ENCODE measurements at places on chromosomes 16 and 17.

DNA sequence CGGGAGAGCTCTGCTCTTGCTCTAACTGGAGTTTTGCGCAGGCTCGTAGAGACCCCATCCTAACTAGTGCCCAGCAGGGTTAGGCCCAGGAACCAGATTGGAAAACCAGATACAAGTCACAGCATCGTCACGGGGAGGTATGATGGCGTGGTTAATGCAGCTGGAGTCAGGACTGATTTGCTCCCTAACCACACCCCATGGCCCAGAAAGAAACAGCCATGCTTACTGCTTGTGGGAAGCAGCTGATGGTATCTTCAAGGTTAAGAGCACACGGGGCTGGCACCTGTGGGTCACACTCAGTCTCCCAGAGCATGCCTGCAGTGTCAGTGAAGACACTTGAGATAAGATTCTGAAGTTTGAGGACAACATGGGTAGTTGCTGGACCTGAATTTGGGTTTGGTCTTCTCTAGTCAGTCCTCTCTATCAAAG is 60.2 kb downstream of the WIPI1 start:
- no peak for DNase-seq

GRCh38 chr16:51532551-51532950 is 381.5 kb upstream of the SALL1 start:
- DNase-seq = no peak

GRCh38 chr17:55859301-55859795 is 108.5 kb downstream of the PCTP start:
- no peak for DNase-seq

DNA sequence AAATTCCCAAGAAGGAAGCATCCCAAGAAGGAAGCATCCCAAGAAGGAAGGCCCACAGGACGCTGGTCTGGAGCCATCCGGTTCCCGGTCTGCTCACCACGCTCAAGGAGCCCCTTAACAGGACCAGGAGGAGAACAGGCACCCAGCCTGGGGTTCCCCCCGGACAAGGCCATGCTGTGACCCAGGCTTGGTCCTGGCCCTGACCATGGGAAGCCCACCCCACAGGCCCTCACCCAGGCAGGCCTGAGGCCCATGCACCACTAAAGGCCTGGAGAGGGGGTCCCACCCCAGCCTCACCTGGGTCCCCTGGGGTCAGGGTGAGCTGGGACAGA is 340 bp upstream of the ENPP7 start:
- DNase-seq = no peak

GRCh38 chr16:89893642-89894548 is 20.5 kb downstream of the TCF25 start:
- DNase-seq = no peak

DNA sequence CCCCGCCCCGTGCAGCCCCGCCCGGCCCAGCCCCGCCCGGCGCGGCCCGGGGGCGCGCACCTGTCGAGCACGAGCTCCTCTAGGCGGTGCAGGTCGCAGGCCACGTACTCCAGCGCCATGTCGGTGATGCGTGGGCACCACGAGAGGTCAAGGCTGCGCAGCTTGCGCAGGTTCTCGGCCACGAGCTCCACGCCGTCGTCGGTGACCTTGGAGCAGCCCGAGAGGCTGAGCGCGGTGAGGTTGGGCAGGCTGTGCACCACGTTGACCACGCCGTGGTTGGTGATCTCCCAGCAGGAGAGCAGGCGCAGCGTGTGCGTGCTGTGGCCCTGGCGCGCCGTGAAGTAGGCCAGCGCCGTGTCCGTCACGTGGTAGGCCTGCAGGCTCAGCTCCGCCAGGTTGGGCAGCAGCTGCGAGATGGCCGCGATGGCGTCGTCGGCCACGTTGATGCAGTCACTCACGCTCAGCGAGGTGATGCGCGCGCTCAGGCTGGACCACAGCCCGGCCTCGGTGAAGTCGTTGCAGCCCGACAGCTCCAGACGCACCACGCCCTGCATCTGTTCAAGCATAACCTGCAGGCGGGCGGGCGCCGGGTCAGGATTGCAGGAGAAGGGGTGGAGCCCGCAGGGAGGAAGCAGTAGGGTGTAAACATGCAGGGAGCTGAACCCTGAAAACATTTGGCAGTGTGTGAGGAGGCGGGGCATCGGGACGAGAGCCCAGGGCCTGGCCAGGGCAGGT is 5.3 kb upstream of the WDR24 start:
- peak; percentile 79 for DNase-seq

DNA sequence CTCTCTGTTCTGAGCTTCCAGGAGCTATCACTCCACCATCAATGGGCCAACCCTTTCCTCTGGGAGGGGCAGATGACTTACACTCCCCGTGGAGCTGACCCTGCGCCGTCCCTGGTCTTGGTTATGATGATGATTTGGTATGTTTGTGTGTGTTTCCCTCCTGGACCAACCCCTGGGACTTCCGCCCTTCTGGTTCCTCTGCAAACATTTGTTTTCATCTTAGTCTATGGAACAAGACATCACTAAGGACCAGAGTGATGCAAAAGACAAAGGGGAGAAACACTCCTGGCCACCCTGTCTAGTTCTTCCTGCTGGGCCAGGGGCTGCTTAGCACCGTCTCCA is 13.7 kb downstream of the CBX4 start:
- DNase-seq = no peak

DNA sequence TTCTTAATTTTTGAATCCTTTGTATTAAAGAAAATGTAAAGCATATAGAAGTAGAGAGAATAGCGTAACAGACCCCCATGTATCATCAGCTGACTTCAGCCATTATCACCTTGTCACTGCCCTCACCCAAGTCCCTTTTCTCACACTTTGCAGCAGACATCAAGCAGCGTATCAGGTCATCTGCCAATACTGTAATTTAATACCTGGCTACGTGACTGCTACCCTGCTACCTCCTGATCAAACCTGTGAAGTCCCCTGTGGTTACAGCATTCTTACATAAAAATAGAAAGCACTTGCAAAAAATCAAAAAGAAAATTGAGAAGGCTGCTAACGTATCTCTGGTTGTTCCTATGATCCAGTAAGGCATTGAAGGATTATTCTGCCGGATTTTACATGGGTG is 96.4 kb downstream of the PLCG2 start:
- no peak for DNase-seq

DNA sequence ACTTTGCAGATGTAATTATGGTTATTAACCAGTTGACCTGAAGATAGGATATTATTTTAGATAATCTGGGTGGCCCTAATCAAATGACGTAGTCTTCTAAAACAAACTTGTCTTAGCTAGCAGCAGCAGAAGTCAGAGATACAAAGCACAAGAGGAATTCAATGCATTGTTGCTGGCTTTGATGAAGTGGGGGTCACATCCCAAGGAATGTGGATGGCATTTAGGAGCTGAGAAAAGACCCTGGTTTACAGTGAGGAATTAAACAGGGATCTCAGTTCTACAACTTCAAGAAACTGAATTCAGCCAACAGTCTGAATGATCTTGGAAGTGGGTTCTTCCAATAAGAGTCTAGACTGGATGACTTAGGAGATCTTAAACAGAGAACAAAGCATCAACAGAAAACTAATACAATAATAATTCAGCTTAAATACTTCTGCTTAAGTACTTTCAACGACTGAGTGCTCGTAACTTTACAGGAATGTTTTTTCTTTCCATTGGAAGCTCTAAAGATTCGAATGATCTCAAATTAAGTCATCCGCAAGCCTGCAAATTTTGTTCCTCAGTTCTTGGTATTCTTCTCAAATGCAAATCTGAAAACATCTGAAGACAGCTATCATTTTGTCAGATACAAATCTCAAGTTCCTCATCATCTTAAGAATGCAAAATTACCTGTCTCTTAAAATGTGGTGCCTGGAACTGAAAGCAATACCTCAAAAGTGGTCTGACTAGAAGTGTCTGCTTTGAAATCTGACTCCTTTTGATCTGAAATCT is 3.3 kb downstream of the C16orf46 start:
- no peak for DNase-seq

- DNase-seq = peak; percentile 55
Observed at GRCh38 chr16:87945351-87946042, 5.7 kb upstream of the BANP start.

DNA sequence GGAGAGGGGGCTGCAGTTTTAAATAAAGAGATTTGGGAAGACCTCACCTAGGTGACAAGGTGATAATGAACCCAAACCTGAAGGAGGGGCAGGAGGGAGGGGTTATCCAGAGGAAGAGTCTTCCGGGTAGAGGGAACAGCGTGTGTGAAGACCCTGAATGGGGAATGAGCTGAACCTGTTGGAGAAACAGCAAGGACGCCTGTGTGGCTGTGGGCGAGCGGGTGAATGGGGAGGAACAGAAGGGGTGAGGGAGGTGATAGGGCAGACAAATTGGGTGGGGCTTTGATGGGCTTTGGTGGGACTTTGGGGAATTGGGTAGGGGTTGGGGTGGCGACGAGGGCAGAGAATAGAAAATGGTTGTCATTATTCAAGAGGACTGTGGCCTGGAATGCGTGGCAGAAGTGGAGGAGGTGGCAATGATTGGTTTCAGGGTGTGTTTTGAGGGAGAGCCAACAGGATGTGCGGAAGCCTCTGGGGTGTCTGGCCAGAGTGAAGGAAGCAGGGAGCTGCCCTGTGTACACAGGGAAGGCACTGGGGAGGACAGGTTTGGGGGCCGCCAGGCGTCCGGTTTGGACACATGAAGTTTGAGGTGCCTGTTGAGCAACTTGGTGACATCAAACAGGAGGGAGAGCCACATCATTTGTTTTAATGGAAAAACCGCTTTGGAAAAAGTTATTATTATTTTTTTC is 48.7 kb downstream of the NKD1 start:
- DNase-seq = no peak

DNA sequence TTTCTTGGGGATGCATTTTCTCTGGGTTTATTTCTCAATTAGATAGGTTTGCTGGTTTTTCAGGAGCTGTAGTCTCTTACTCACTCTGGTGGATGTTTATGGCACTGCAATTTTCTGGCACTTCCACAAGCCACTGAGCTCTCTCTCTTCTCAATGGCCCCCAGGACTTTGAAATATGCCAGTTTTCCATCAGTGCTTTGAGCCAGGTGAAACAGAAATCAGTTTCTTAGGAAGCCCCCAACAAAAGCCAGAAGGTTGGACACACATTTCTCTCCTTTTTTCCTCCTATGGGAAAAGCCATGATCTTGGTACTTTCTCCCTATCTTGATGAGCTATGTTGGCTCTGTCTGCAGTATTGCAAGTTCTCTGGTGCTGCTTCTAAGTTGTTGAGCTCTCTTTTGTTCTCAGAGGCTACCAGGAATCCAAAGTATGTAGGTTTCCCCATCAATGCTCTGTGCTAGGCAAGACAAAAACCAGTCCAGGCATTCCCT is 90.7 kb upstream of the SMIM36 start:
- DNase-seq = peak; percentile 14

GRCh38 chr17:75601057-75601987 is 13.7 kb downstream of the MYO15B start:
- peak; percentile 82 for DNase-seq

- peak; percentile 49 for DNase-seq
Observed at GRCh38 chr17:35188111-35188510, 6.1 kb downstream of the SLC35G3 start.

GRCh38 chr17:246851-247421 is 65.5 kb upstream of the DOC2B start:
- no peak for DNase-seq

DNA sequence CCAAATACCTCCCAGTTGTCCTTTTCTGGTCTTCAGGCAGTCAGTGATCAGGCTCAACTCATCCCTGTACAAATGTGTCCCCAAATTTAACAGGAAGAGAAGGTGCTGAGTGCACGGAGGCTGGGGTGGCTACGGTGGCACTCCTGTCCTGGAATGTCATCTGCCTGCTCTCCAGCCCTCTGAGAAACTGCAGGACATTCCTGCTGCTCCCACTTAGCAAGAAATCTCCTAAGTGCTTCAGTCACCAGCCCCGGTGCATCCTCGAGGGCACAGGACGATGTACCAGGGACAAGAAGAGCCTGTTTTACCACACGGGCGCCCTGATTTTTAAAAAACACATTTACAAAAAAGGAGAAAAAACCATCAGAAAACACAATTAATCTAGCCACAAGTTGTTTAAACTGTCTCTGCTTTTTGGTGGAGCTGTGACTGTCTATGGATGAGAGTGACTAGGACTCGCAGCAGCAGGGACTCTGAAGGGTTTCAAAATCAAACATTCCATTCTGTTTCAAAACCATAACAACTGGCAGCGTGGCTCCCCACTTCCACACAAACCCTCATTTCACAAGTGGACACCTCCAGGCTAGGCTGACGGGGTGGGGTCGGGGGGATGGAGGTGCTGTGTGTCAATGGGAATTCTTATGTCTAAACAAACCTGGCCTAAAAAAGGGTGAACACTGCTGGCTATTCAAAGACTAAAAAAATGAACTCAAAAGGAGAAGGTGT is 65.3 kb upstream of the CNEP1R1 start:
- no peak for DNase-seq

- no peak for DNase-seq
Observed at GRCh38 chr17:66951605-66951953, 12.9 kb upstream of the CACNG4 start.

GRCh38 chr16:56600398-56600999 is 7.9 kb upstream of the MT2A start:
- DNase-seq = peak; percentile 67

DNA sequence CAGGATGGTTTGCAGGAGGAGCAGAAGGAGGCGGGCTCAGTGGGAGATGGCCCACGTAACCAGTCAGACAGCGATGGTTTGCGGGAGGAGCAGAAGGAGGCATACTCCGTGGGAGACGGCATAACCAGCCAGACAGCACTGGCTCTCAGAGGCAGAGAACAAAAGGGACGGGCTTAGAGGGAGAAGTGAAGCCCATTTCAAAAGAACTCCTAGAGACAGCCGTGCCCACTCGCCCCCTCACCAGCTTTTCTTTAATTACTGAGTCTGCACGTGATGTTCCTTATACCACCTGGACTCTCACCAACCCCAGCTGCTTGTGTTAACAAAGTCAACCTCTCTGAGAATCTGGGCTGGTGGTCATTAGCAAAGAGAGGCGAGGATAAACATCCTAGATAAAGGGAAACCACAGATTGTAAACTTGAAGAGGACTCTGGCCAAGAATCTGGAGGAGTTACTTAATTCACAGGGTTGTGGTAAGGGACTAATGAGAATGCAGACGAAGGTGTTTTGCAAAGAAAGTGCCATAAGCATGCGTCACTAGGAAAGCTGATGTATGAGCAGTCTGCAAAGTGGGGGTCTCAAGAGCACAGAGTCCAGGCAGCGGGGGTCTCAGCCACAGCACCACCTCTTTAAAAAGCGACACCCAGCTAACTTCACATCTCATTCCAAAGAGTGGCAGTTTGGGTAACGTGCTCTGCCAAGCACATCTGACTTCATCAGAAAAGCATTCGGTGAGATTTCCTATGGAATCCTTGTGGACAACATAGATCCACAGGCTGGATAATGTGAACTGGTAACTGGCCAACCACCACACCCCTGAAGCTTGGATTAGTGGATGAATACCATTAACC is 51.7 kb downstream of the NXN start:
- DNase-seq = no peak
